ENCODE measurements at places on chromosomes 3 and 15.

DNA sequence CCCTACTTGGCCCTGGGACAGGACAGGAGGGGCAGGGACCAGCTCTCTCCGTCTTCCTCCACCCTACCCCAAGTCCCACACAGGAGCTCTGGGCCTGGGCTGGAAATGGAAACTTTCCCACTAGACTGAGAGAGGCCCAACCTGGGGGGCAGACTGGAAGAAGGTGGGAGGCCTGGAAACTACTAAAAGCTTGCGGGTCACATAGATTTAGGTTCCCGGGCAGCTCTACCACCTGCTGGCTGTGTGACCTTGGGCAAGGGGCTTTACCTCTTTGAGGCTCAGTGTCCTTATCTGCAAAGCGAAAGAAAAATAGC lies 49.9 kb upstream of the CCDC174 start:
- DNase-seq, result no peak

GRCh38 chr3:147797095-147797494 lies 387.9 kb downstream of the ZIC1 start:
- no peak for DNase-seq

DNA sequence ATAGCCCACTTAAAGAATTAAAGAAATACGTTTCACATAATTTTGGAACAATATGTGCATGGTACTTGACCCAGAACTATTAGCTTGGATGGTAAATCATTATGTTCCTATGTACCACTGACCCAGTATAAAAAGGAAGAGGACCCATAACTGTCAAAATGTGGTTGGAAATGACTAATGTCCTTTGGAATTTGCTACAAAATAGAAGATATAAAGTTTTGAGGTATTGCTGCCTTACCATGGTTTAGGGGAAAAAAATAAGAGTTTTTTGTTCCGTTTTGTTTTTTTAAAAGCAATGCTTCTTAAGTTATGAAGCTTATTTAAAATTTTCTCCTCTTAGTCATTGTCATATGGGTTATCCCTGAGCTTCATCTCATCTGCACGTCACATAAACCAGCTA lies 15.8 kb upstream of the TFDP2 start:
- DNase-seq, result no peak

DNA sequence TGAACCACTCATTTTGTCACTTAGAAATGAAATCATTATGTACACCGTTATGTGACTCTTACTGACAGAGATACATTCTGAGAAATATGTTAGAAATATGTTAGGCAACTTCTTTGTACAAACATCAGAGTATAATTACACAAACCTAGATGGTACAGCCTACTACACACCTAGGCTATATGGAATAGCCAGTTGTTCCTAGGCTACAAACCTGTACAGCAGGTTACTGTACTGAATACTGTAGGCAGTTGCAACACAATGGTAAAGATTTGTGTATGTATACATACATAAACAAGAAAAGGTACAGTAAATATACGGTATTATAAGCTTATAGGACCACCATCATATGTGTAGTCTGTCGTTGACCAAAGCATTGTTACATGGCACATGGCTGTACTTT lies 3.7 kb downstream of the SACM1L start:
- DNase-seq, result no peak

- DNase-seq, result no peak
These were observed 53.8 kb upstream of the SENP5 start for GRCh38 chr3:196813903-196814302.

GRCh38 chr15:31037731-31038477 lies 46.5 kb upstream of the MTMR10 start:
- DNase-seq, result no peak

DNA sequence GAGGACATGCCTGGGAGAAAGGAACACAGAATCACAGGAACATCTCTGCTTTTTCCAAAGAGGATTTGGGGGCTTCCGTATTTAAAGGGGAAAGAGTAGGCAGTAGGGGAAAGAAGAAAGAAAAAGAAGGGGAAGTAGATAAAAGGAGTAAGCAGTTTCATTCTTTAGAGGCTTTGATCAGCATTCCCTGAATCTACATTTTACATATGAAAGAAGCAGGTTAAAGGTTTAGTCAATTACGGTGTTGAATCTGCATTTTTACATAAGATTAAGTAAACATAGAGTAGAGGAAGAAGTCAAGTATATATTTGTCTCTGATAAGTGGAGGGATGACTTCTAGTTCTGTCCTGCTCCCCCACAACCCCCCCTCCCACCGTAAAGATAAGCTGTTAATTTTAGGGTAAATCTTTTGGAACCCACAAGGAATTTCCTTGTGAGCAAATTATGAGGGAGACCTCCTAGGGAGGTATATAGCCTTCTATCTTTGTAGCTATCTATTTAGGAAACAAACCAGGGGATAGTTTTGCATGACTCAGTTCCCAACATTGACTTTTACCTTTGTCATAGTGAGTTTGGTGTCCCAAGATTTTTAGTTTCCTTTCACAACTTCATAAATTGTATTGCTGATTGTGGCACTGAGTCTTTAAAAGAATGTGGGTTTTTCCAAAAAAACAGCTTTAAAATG lies 8.7 kb upstream of the P2RY12 start:
- DNase-seq, result no peak

GRCh38 chr15:87121336-87121735 lies 1041.7 kb downstream of the AGBL1 start:
- DNase-seq, result no peak

- no peak for DNase-seq
These were observed 90.3 kb downstream of the PLXNA1 start for GRCh38 chr3:127072971-127073783.

- DNase-seq, result no peak
These were observed 140.2 kb downstream of the GMNC start for GRCh38 chr3:190722181-190722905.

DNA sequence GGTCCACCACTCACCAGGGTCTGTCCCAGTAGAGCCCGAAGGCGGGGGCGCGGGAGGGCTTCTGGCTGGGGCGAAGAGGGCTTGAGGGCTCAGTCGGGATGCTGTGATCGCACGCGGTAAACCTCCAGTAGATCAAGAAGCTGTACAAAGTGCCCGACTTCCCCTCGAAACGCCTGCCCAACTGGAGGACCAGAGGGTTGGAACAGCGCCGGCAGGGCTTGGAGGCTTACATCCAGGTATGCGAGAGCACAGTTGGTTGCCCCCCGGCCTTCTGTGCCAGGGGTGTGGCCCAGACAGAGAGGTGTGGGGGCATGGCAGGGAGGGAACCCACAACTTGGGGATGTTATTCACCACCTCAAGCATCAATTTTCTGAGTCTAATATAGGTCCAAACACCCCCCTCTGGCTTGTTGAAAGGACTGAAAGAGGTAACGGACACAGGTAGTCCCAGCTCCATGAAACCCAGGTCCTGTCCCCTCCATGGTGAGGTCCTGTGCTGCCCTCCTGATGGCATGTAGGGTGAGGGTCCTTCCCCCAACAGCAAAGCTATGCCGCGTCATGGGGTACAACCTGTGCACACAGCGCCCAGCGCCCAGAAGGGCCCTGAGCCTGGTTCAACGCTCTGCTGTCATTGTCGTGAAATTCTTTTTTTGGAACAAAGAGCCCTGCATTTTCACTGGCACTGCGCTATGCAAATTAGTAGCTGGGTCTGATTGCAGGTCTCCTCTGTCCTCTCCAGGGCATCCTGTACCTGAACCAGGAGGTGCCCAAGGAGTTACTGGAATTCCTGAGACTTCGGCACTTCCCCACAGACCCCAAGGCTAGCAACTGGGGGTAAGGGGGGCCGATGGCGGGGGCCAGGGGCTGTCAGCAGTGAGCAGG lies 1.2 kb downstream of the SNX22 start:
- peak; percentile 15 for DNase-seq

Measured in hindlimb muscle (tissue), 1 donor.